ENCODE measurements at places on chromosomes 6 and 20.

GRCh38 chr6:17392978-17393891 lies at the start of gene CAP2:
CAP2 (plus strand) TSS chr6:17393595; CDS start chr6:17421556, 27,961 bp downstream.
- H3K4me1 ChIP-seq: peaks cover 3% of the 10 kb centered on the region
- H3K4me3 ChIP-seq: peak within 1 kb of the TSS; percentile 30
- no peaks in the 10 kb centered on the region for H3K36me3 ChIP-seq
- H3K27ac ChIP-seq: no peak within 1 kb of the TSS
- no peak for DNase-seq

DNA sequence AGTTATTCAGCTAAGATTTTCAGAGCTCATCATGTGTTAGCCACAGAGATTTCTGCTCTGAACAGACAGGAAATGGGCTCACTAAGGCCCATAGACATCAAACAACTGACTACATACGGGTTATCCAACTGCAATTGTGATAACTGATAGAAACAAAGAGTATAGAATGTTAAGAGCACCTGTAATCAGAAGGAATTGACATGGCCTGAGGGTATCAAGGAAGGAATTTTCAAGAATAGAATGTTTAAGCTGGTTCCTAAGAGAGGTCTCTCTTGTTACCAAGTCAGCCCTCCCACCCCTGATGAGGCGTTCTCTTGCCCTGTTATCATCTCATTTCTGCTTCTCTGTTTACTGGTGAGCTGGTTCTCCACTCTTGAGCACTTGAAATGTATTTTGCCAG lies at the start of gene MEI4:
Gene MEI4, plus strand, starts transcription at position 301 of the 400 bp plus-strand sequence. CDS start 37,633 bp downstream, outside the sequence.
- no peak within 1 kb of the TSS for H3K4me3 ChIP-seq
- H3K4me1 ChIP-seq: no peaks in the 10 kb centered on the region
- no peak for DNase-seq
- H3K27me3 ChIP-seq: peaks cover 3% of the 10 kb centered on the region
- no peaks in the 10 kb centered on the region for H3K36me3 ChIP-seq

GRCh38 chr6:14796974-14797762 lies 448.7 kb upstream of the JARID2 start:
- no peaks in the 10 kb centered on the region for H3K27me3 ChIP-seq
- no peaks in the 10 kb centered on the region for H3K4me1 ChIP-seq
- H3K27ac ChIP-seq: no peak overlapping the region
- no peak for DNase-seq
- H3K4me3 ChIP-seq: no peak overlapping the region
- H3K36me3 ChIP-seq: no peaks in the 10 kb centered on the region

DNA sequence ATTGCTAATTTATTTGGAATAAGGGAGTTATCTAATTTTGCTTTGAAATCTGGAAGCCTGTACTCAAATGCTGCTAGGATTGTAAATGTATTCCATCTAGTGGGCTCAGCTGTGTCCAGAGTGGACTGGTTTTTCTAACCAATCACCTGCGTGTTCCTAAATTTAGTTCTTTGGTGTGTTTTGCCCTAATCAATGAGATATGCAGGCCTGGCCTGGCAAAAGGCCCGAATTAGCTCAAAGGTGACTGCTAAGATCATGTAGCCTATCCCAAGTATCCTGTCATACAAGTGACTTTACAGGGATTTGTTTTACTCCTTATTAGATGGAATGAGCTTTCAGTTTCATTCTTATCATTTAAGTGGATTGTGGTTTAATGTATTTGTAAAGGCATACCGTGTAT lies 51.3 kb upstream of the ARMC2 start:
- DNase-seq: no peak
- H3K27me3 ChIP-seq: peaks cover under 1% of the 10 kb centered on the region
- no peak overlapping the region for H3K27ac ChIP-seq
- peaks cover 45% of the 10 kb centered on the region for H3K4me1 ChIP-seq
- no peaks in the 10 kb centered on the region for H3K36me3 ChIP-seq

DNA sequence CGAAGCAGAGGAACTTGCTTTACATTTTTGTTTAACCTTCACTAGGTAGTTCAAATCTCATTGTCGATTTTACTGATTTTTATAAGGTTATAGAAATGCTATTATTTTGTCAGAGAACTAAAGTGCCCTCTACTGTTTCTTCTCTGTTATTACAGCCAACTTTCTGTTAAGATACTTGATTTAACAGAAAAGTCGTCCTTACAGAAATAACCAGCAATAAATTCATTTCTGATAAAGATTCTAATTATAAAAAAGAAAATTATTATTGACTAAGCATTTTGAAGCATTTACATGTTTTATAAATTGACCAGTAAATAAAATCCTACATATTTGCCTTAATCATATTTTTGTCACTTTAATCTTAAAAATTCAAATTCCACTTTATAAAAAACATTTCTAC lies 60.8 kb downstream of the OGFRL1 start:
- H3K4me1 ChIP-seq: no peaks in the 10 kb centered on the region
- H3K27ac ChIP-seq: no peak overlapping the region
- DNase-seq: no peak
- peaks cover 7% of the 10 kb centered on the region for H3K27me3 ChIP-seq
- H3K36me3 ChIP-seq: no peaks in the 10 kb centered on the region

GRCh38 chr20:47973519-47974233 lies 188.4 kb upstream of the SULF2 start:
- H3K27ac ChIP-seq: no peak overlapping the region
- no peak for DNase-seq
- no peak overlapping the region for H3K4me3 ChIP-seq
- H3K27me3 ChIP-seq: peaks cover 7% of the 10 kb centered on the region
- peaks cover 3% of the 10 kb centered on the region for H3K4me1 ChIP-seq
- H3K36me3 ChIP-seq: no peaks in the 10 kb centered on the region

- peaks cover 8% of the 10 kb centered on the region for H3K4me1 ChIP-seq
- H3K36me3 ChIP-seq: no peaks in the 10 kb centered on the region
- H3K4me3 ChIP-seq: no peak overlapping the region
- DNase-seq: no peak
Measured at GRCh38 chr6:13395272-13396237, 67.2 kb upstream of the TBC1D7 start.

- peak; percentile 92 for DNase-seq
- H3K36me3 ChIP-seq: peaks cover 2% of the 10 kb centered on the region
- H3K27ac ChIP-seq: peak overlapping the region; percentile 95
Measured at GRCh38 chr20:4038047-4038459, 22.7 kb upstream of the RNF24 start.

DNA sequence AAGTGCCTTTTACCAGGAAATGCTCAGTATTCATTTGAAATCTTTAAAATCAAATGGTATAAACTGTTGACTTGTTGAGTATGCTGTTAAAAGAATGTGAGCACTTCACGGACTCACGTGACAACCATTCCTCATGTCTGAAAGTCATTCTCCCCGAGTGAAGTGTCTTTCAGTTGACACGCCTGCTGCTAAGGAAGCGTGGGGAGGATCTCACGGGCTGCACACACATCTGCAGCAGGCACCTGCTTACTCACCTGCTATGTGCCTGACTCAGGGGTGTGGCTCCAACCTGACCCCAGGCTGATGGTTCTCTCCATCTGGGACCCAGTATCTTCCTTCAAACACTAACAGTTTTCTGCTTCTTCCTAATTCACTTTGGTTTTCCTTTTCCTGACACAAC lies 32.7 kb downstream of the WDR27 start:
- H3K4me3 ChIP-seq: no peak overlapping the region
- H3K36me3 ChIP-seq: no peaks in the 10 kb centered on the region
- no peak for DNase-seq
- H3K27ac ChIP-seq: peak overlapping the region; percentile 2
- H3K27me3 ChIP-seq: no peaks in the 10 kb centered on the region

DNA sequence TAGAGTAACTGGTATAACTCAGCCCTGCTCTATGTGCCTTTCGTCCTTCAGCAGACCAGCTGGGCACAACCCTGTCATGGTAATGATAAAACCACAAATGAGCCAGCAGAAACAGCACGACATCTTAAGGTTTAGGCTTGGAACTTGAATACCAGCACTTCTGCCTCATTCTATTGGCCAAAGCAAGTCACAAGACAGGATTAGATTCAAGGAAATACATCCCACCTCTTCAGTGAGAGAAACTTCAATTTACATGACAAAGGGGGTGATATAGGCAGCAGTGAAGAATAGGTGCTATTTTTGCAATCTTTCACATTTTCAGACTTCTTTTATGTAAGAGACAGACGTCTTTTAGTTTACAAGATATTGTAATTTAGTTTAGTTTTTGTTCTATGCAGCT lies 69.8 kb upstream of the SLC35F1 start:
- no peak overlapping the region for H3K27ac ChIP-seq
- H3K27me3 ChIP-seq: peaks cover 1% of the 10 kb centered on the region
- DNase-seq: no peak
- H3K4me3 ChIP-seq: no peak overlapping the region
- H3K4me1 ChIP-seq: no peaks in the 10 kb centered on the region

- no peaks in the 10 kb centered on the region for H3K4me1 ChIP-seq
- no peak overlapping the region for H3K4me3 ChIP-seq
- H3K27ac ChIP-seq: no peak overlapping the region
- no peaks in the 10 kb centered on the region for H3K36me3 ChIP-seq
Measured at GRCh38 chr6:113120224-113120581, 736.9 kb upstream of the MARCKS start.

DNA sequence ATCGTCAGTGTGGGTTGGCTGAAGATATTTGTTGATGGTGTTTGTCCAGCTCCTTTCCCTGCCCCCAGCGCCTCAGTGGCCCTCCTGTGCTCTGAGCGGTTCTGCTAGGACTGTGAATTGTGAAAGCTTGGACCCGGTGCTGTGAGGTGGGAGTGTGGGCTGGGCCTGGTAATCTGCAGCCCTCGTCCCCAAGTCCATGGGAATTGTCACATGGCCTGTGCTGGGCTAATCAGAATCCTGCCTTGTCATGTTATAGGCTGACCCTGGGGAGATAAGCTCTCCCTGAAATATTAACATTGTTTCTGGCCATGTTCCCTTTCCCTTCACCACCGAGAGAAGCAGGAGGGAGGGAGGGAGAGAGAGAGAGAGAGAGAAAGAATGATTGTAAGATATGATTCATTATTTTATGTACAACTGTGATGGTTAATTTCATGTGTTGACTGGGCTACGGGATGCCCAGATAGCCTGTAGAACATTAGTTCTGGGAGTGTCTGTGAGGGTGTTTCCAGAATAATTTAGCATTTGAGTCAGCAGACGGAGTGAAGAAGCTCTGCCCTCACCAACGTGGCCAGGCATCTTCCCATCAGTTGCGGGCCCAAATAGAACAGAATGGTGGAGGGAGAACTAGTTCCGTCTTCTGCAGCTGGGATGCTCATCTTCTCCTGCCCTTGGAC lies 62.4 kb downstream of the TFAP2C start:
- DNase-seq: no peak
- H3K36me3 ChIP-seq: no peaks in the 10 kb centered on the region
- H3K27ac ChIP-seq: no peak overlapping the region
- no peak overlapping the region for H3K4me3 ChIP-seq
- H3K4me1 ChIP-seq: no peaks in the 10 kb centered on the region
- H3K27me3 ChIP-seq: no peaks in the 10 kb centered on the region

- H3K36me3 ChIP-seq: peaks cover 7% of the 10 kb centered on the region
- no peak overlapping the region for H3K4me3 ChIP-seq
- H3K27ac ChIP-seq: peak overlapping the region; percentile 53
- peaks cover 44% of the 10 kb centered on the region for H3K4me1 ChIP-seq
- H3K27me3 ChIP-seq: no peaks in the 10 kb centered on the region
- no peak for DNase-seq
Measured at GRCh38 chr6:157989541-157990289, 8.1 kb downstream of the SYNJ2 start.

DNA sequence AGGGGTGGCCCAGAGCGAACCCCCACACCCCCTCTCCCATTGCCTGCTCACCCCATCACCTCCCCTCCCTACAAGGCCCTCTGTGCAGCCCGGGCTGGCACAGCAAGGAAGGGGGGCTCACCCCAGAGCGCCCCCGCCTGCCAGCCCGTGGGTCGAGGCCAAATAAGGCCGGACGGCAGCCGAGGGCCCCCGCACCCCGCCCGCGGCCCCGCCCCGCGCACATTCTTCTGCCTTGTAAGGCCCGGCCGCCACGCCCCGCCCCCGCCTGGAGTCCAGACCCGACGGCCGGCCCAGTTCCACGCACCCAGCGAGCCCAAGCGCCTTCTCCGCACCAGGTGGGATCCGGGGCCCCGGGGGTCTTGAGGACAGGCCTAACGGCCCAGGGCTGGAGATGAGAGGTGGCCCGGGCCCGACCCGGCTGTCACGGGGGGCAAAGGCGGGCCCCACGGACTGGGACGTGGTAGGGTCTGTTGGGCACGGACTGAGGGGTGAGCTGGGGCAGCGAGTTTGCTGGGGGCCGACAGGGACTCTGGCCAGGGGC lies at the start of gene MYL9:
Gene MYL9, plus strand, starts transcription at position 293 of the 541 bp plus-strand sequence. CDS start 3,366 bp downstream, outside the sequence.
- peaks cover 1% of the 10 kb centered on the region for H3K27me3 ChIP-seq
- no peak for DNase-seq
- no peaks in the 10 kb centered on the region for H3K4me1 ChIP-seq
- H3K4me3 ChIP-seq: no peak within 1 kb of the TSS

- no peak for DNase-seq
- H3K27me3 ChIP-seq: no peaks in the 10 kb centered on the region
- no peak overlapping the region for H3K27ac ChIP-seq
Measured at GRCh38 chr6:72322771-72323170, 299.1 kb upstream of the KCNQ5 start.

- peak overlapping the region; percentile 0 for H3K27ac ChIP-seq
- no peak for DNase-seq
- peaks cover 6% of the 10 kb centered on the region for H3K36me3 ChIP-seq
- no peaks in the 10 kb centered on the region for H3K27me3 ChIP-seq
- peak overlapping the region; percentile 88 for H3K4me3 ChIP-seq
Measured at GRCh38 chr20:25197183-25197869, 1.8 kb downstream of the ENTPD6 start.

DNA sequence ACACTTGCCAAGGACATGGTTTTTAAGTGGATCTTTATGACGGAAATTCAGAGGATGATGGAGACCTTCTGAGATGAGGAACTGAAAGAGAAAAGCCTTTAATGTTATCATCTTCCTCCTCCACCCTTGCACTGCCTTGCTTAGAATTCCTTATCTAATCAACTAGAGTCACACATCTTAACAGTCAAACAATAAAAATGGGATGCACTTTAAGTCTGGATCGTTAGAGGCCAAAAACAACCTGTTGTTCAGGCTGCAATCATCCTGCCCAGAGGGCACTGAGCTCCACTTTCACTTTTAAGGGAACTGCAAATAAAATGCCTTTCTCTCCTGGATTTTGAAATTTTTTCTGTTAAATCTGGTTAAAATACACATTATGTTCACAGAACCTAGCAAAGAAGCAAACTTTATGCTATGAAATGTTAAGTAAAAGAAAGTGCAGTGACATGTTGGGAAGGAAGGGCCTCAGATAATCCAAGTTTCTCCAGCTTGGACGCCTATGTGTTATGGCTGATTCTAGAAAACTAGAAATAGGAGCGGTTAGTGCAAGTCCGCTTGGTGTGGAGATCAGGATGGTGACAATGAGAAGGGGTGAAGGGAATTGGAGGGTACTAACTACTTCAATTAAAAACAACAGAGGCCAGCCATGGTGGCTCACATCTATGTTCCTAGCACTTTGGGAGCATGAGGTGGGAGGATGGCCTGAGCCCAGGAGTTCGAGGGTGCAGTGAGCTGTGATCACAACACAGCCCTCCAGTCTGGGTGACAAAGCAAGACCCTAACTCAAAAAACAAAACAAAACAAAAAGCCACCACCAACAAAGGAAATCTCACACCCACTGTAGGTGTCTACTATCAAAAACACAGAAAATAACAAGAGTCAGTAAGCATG lies 66.4 kb upstream of the KIF13A start:
- no peak for DNase-seq
- H3K36me3 ChIP-seq: no peaks in the 10 kb centered on the region
- peaks cover 6% of the 10 kb centered on the region for H3K27me3 ChIP-seq
- H3K27ac ChIP-seq: no peak overlapping the region

Measured in activated CD4-positive, alpha-beta memory T cell treated with anti-CD3 and anti-CD28 coated beads, Interleukin-2, amount 10 ng/mL, durations not matched to agents 7 days and 5 days (primary cell).